ENCODE measurements at places on chromosomes 7 and 10.

DNA sequence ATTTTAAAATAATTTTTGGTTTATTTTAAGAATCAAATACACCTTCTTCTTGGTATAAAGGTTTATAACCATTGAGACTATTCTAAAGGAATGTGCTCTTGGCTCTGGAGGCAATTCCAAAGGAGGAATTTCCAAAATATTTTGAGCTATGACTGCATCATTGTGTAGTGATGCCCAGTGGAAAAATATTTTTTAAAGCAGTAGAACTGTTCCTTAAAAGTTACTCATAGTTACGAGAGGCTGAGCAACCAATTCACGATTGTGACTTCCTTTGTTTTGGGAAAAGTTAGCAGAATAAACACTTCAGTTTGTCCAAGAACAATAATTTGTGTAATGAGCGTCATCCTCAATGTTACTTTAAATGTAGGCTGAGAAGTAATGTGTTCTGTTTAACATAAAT, 233.6 kb downstream of the BAMBI start:
- no peaks in the 10 kb centered on the region for H3K27me3 ChIP-seq
- H3K27ac ChIP-seq: no peak overlapping the region
- no peaks in the 10 kb centered on the region for H3K36me3 ChIP-seq
- peak; percentile 45 for DNase-seq
- no peak overlapping the region for H3K4me3 ChIP-seq
- peaks cover 11% of the 10 kb centered on the region for H3K4me1 ChIP-seq

GRCh38 chr10:129869596-129870473, 94.2 kb downstream of the EBF3 start:
- DNase-seq: no peak
- no peaks in the 10 kb centered on the region for H3K4me1 ChIP-seq
- H3K27me3 ChIP-seq: no peaks in the 10 kb centered on the region
- no peak overlapping the region for H3K27ac ChIP-seq
- H3K36me3 ChIP-seq: peaks cover 97% of the 10 kb centered on the region

DNA sequence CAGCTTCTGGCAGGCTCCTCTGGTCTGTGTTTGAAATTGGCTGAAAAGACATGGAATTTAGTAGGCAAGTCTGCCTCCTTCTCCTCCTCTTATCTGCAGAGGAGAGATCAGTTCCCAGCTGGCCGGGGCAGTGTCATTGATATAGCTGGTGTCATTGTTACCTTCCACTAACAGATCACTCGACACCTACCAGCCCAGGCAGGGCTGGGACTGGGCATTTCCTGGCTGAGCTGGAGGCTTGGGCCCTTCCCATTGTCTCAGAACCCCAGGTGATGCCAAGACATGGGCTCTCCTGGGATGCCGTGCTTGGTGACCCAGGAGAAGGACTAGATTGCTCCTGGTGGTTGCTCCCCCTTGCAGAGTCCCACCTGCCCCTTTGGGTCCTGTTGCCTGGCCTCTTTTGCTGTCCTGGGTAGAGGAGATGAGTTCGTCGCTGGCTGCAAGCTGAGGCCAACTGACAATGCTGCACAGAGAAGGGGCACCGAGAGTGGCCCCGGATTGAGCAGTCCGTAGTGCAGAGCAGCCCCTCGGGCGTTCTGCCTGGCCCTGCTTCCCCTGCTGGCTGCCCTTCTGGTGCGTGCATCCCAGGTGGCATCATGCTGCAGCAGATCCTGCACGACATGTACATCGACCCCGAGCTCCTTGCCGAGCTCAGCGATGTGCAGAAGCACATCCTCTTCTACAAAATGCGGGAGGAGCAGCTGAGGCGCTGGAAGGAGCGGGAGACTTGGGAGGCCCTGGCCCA, at the start of gene SH2D4B:
Gene SH2D4B (plus strand): TSS at position 167 of the 745 bp plus-strand sequence. CDS start 430 bp downstream, at position 597.
- no peak within 1 kb of the TSS for H3K27ac ChIP-seq
- H3K4me3 ChIP-seq: no peak within 1 kb of the TSS

GRCh38 chr7:87058744-87059524, 520 bp downstream of the ELAPOR2 start:
- no peak overlapping the region for H3K27ac ChIP-seq
- H3K36me3 ChIP-seq: no peaks in the 10 kb centered on the region
- peaks cover 13% of the 10 kb centered on the region for H3K27me3 ChIP-seq
- peak; percentile 24 for DNase-seq
- peak overlapping the region; percentile 62 for H3K4me3 ChIP-seq

GRCh38 chr10:15605740-15606369, 113.9 kb downstream of the ITGA8 start:
- no peak for DNase-seq
- H3K27me3 ChIP-seq: no peaks in the 10 kb centered on the region
- H3K4me3 ChIP-seq: peak overlapping the region; percentile 54
- no peaks in the 10 kb centered on the region for H3K4me1 ChIP-seq

GRCh38 chr7:106862317-106863089, 2.6 kb upstream of the PIK3CG start:
- H3K27me3 ChIP-seq: no peaks in the 10 kb centered on the region
- no peaks in the 10 kb centered on the region for H3K4me1 ChIP-seq
- H3K27ac ChIP-seq: no peak overlapping the region
- no peak for DNase-seq
- peaks cover 1% of the 10 kb centered on the region for H3K36me3 ChIP-seq
- no peak overlapping the region for H3K4me3 ChIP-seq

DNA sequence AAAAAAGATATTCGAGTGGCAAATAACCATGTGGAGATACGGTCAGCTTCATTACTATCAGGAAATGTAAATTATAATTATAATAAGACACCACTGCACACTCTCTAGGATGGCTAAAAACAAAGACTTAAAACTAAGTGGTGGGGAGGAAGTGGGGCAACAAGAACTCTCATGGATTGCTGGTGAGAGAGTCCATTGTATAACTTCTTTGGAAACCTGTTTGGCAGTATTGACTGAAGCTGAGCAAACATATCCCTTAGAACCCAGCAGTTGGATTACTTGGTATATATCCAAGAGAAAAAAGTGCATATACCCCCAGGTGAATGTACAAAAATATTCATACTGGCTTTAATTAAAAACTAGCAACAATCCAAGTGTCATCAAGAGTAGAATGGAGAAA, 133.7 kb upstream of the CTBP2 start:
- H3K27ac ChIP-seq: no peak overlapping the region
- no peaks in the 10 kb centered on the region for H3K27me3 ChIP-seq
- no peaks in the 10 kb centered on the region for H3K36me3 ChIP-seq
- no peak overlapping the region for H3K4me3 ChIP-seq
- H3K4me1 ChIP-seq: no peaks in the 10 kb centered on the region

DNA sequence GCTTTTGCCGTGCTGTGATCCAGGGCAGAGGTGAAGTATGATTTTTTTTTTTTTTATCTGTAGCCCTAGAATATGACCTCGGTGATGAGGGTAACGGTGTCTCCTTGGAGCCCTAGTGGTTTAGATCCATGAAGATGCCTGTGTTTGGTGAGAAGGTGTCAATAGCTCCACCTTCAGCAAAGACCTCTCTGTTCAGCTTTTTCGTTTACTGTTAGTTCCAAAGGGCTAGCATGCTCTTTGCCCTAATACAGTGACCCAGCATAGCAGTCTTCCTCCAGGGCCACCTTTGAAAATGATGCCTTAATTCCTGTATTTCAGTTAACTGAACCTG, 746 bp upstream of the MRPS16 start:
- H3K36me3 ChIP-seq: peaks cover 26% of the 10 kb centered on the region
- peak overlapping the region; percentile 99 for H3K4me3 ChIP-seq
- H3K27ac ChIP-seq: peak overlapping the region; percentile 94
- no peaks in the 10 kb centered on the region for H3K27me3 ChIP-seq
- peaks cover 7% of the 10 kb centered on the region for H3K4me1 ChIP-seq

DNA sequence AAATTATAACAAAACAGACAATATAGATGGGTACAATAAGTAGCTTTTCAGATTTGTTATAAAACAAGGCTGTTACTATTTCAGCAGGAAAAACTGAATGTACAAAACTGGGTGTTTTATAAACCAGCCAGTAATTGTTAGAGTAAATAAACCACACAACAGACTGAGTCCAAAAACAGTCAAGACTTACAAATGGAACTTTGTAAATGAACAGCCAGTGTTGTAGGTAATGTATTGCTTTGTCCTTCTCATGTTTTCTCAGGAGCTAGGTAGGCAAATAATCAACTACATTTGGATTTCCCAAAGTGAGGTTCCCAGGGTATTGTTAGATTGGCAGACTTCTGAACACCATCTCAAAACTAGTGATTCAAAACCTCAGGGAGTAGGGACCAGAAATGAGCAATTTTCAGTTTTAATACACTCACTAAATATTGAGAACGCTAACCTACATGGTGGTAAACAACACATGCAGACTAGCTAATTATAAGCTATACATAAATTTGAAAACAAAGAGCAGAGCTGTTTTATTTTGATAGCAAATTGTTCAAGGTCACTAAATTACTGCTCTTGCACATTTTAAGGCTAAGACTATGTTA, 36.2 kb downstream of the HERPUD2 start:
- H3K27ac ChIP-seq: no peak overlapping the region
- H3K36me3 ChIP-seq: no peaks in the 10 kb centered on the region
- no peak overlapping the region for H3K4me3 ChIP-seq
- H3K4me1 ChIP-seq: no peaks in the 10 kb centered on the region
- no peaks in the 10 kb centered on the region for H3K27me3 ChIP-seq

DNA sequence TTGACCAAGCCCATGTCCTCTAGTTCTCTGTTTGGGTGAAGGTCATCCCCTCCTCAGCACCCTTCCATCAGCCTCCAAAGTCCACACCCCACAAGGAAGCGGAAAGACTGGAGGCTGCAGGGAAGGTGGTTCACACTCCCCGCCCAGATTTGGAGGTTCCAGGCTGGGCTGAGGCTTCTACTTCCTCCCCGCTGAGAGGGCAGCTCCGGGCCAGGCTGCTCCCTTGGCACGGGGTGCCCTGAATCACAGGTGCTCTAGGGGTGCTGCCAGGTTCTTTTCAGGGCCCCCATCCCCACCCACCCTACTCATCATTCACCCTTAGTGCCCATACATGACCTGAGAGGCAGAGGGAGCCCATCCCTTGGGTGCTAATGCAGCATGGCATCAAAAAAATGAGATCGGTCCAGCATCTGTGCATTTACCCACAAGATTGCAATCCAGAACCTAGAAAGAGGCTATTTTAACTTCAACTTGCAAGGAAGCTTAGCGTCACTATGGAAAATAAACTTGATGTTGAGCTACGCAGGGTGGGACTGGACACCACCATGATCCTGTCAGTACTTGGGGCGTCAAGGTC, 47.3 kb upstream of the ZMIZ1 start:
- H3K4me1 ChIP-seq: no peaks in the 10 kb centered on the region
- H3K4me3 ChIP-seq: no peak overlapping the region
- no peaks in the 10 kb centered on the region for H3K36me3 ChIP-seq
- DNase-seq: no peak

DNA sequence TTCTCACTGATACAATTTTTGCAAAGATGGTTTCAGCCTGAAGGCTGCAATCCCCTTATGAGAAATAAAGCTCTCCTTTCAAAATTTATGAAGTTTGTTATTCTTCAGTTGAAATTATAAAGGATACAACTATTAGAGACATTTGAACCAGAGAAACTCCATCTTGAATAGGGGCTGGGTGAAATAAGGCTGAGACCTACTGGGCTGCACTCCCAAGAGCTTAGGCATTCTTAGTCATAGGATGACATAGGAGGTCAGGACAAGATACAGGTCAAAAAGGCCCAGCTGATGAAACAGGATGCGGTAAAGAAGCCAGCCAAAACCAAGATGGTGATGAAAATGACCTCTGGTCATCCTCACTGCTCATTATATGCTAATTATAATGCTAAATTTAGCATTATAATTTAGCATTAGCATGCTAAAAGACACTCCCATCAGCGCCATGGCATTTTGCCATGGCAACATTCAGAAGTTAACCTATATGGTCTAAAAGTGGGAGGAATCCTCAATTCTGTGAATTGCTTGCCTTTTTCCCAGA, 22.4 kb upstream of the IFIT1B start:
- no peaks in the 10 kb centered on the region for H3K27me3 ChIP-seq
- no peak overlapping the region for H3K27ac ChIP-seq
- H3K36me3 ChIP-seq: no peaks in the 10 kb centered on the region
- peaks cover 5% of the 10 kb centered on the region for H3K4me1 ChIP-seq
- H3K4me3 ChIP-seq: no peak overlapping the region

DNA sequence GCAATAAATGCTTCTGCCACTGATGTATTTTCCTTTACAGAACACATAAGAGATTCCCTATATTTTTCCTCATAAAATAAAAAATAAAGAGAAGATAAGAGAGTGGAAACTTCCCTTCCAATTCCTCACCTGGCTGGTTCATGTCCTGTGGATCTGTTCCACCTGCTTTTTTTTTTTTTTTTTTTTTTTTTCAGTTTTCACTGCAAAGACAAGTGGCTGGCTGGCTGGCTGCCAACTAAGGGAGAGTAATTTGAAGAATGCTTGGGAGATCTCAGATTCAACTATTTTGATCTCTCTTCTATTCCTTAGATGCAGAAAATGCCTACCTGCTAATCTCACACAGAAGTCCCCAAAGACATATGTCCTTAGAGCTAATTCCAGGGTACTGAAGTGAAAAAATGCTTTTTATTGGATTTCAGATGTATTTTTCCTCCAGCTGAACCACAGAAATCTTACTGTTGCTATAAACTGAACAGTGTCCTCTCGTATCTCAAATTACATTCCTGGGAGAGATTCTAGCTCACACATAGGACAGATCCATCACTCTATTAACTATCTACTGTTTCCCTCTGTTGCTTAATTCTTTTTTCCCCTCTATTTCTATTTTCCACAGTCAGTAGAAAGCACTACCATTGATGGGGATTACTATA, 120.8 kb downstream of the NRCAM start:
- no peak overlapping the region for H3K4me3 ChIP-seq
- DNase-seq: peak; percentile 4
- no peaks in the 10 kb centered on the region for H3K36me3 ChIP-seq
- no peaks in the 10 kb centered on the region for H3K27me3 ChIP-seq
- no peak overlapping the region for H3K27ac ChIP-seq

DNA sequence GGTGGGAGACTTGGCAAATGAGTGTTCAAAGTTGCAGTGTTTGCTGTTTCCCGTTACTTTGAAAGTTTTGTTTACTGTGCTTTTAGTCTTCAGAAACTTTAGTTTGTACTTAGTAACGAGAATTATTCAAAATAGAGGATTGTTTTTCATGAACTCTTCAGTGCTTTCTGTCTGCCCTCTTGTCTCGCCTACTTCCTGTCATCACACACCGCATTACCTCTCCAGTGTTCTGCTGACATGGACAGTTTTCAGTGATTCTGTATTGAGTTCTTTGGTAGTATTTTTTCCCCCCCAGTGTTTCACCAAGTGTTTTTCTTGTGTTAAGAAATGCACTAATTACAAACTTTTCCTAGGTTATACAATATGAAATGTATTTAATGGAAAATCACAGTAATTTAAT, 207.0 kb downstream of the MLLT10 start:
- H3K27ac ChIP-seq: no peak overlapping the region
- no peak overlapping the region for H3K4me3 ChIP-seq
- H3K27me3 ChIP-seq: no peaks in the 10 kb centered on the region
- no peak for DNase-seq

GRCh38 chr10:1939016-1939415, 201.7 kb upstream of the ADARB2 start:
- no peaks in the 10 kb centered on the region for H3K36me3 ChIP-seq
- no peaks in the 10 kb centered on the region for H3K4me1 ChIP-seq
- H3K27me3 ChIP-seq: no peaks in the 10 kb centered on the region
- no peak overlapping the region for H3K4me3 ChIP-seq

GRCh38 chr10:62577666-62578291, 203.6 kb downstream of the ZNF365 start:
- H3K27ac ChIP-seq: no peak overlapping the region
- peak; percentile 54 for DNase-seq
- no peaks in the 10 kb centered on the region for H3K27me3 ChIP-seq
- no peaks in the 10 kb centered on the region for H3K36me3 ChIP-seq
- H3K4me3 ChIP-seq: no peak overlapping the region
